PC-9 (cell line): ENCODE measurements at places on chromosomes 4 and X.

- no peak for DNase-seq
These were observed 541.7 kb downstream of the BCOR start for GRCh38 chrX:39556056-39556455.

DNA sequence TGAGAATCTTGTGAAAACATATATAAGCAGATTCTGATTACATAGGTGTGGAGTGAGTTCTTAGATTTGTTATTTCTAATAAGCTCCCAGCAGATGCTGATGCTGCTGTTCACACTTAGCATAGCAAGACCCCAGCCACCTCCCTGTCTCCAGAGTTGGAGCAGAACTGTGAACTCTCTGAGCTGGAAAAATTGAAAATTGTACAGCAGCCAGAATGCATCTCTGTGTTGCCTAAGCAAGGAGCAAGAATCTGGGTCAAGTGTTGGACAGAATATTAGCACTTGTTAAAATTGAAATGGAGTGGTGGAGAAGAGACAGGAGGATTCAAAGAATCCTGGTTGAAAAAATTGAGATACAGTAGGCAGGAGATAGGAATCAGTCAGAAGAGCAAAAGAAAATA is 146.6 kb upstream of the FAM47C start:
- no peak for DNase-seq

DNA sequence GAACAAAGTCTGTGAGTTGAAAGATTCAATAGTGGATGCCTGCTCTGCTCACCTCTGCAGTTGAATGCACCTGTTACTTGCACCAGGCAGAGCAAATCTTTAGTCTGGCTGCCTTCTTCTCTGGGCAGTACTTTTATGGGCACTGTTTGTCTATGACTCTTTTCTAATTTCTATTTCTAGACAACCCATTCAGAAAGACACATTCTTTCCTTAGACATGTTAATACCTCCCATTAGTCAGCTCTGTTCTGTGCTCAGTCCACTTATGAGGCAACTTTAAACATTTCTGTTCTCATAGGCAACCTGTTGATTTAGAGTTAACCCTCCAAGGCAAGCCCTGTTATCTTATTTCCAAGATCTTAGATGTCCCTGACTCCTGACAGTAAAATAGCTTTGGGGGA is 108.9 kb downstream of the SYNPO2 start:
- DNase-seq: no peak

DNA sequence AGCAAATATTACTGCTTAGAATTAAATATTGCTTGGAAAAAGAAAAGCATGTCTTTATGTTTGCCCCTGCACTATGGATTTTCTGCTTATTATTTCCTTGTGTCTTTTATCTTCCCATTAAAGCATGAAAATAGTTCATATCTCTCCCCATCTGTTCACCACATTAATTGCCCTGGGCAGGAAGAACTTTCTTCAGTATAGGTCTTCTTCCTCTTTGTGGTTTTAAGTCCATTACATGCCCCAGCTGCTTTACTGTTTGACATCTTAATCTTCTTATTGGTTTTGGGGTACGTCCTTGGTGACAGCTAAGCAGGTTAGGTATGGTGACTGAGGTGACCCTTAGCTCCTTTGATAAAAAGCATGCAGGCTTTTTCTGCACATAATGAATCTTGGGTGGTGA is 157.3 kb downstream of the AASDH start:
- no peak for DNase-seq

- DNase-seq: no peak
These were observed 37.8 kb upstream of the PSAPL1 start for GRCh38 chr4:7472442-7473013.

- DNase-seq: no peak
These were observed 4.1 kb upstream of the EPGN start for GRCh38 chr4:74304095-74304625.

DNA sequence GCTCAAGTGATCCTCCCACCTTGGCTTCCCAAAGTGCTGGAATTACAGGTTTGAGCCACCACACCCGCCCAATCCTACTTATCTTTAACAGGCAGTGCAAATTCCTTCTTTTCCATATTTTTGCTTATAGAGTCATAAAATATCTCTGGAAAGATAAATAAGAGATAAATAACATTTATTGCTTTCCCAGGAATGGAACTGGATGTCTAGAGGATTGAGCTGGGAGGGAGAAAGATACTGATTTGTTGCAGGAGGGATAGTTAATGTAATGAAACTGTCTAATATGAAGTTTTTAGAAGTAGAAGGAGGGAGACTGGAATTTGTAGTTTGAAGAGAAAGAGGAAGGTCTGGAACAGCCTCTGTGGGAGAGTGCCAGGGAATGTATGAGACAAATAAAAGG is 20.2 kb downstream of the ITGB1BP2 start:
- DNase-seq: no peak

GRCh38 chr4:78803983-78804382 is 27.8 kb downstream of the BMP2K start:
- DNase-seq: no peak

- DNase-seq: no peak
These were observed 249.5 kb downstream of the BCOR start for GRCh38 chrX:39848243-39848642.

DNA sequence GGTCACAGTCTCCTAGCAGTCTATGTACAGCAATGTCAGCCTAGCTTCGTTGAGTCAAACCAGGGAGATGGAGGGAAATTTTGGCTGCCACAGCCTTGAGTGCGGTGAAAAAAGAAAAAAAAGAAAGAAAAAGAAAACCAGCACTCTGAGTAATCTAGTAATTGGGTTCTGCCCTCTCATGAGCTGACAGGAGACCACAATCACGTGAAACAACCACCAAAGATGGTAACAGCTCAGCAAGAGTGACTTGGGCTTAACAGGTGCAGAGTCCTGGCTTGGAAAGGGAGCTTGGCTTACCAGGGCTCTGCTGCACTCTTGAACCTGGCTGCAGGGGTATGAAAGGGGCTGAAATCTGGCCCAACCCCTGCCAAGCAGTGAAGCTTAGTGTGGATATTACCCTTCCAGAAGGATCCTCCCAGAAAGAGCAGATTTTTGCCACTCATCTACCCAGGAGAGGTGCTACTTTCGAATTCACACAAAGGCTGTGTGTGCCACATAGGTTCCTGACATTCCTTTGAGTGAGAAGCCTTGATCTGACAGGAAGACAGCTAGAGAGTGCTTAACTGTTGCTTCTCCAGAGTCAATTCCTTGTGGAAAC is 350.3 kb downstream of the PTTG2 start:
- DNase-seq: no peak

- no peak for DNase-seq
These were observed 117.7 kb downstream of the PPA2 start for GRCh38 chr4:105356194-105356593.

- DNase-seq: no peak
These were observed 37.1 kb upstream of the TBC1D9 start for GRCh38 chr4:140793291-140793690.

- DNase-seq: no peak
These were observed 111.7 kb downstream of the RNF150 start for GRCh38 chr4:141021397-141022110.

DNA sequence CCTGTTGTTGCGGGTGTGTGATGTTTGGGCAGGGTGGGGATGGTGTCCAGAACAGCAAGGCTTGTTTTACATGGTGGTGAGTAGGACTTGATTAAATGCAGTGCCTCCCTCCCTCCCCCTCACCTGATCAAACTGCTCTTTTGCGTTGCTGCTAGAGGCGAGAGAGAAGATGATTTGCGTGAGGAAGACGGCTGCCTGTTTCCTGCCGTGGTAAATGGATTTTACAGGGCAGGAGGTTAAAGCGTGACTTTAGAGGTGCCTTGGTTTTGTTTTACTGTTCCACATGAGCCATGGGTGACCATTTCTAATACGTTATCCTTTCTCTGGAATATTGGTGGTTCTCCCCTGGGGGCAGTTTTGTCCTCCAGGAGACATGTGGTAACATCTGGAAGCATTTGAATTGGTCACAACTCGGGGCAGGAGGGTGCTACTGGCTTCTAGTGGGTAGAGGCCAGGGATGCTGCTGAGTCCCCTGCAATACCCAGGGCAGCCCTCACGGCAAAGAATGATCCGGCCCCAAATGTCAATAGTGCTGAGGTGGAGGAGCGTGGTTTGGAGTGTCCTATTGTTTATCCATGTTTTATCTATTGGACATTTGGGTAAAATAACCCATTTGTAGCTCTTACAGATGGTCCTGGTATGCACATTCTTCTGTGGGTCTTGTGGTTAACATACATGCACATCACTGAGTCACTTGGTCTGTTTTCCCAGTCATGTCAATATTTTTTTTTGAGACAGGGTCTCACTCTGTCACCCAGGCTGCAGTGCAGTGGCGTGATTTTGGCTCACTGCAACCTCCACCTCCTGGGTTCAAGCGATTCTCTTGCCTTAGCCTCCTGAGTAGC is 73.7 kb downstream of the SHROOM2 start:
- DNase-seq: no peak

GRCh38 chr4:3213106-3213425 is 35.9 kb upstream of the MSANTD1 start:
- no peak for DNase-seq
